Effector CD4-positive, alpha-beta T cell (primary cell): ENCODE measurements at places on chromosomes 11 and 22.

- no peak for DNase-seq
These were observed 25.9 kb upstream of the MMP13 start for GRCh38 chr11:102981324-102981910.

- no peak for DNase-seq
These were observed 7.7 kb downstream of the CD44 start for GRCh38 chr11:35146711-35147110.

GRCh38 chr11:35967042-35967441 is 23.2 kb downstream of the LDLRAD3 start:
- DNase-seq, result no peak

DNA sequence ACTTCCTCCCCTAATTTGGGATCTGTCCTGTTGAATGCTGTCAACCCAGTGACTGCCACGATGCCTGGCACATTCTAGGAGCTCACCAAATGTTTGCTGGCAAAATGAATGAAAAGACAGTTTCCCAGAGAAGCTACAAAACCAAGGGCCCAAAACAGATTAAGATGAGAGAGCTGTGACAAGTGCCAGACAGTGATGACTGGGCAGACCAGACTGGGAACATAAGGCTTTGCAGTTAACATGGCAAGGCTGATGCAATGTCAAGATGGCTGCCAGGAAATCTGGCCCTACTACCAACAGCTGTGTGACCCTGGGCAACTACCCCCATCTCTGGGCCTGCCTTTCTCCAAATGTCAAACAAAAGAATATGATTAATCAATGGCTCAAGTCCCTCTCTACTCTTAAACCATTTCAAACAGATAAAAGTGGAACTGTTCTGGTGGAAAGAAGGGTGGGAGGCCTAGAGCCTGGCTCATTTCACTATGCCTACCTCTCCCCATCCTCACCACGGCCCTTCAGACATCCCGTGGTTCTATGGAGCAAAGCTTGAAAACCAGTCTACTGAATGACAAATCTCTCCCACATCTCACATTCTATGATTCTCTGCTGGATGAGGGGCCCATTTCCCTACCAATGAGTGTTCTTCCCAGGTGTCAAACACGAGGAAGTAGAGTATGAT is 12.8 kb downstream of the AP1B1 start:
- no peak for DNase-seq

- no peak for DNase-seq
These were observed 49.8 kb downstream of the APIP start for GRCh38 chr11:34866375-34866774.

DNA sequence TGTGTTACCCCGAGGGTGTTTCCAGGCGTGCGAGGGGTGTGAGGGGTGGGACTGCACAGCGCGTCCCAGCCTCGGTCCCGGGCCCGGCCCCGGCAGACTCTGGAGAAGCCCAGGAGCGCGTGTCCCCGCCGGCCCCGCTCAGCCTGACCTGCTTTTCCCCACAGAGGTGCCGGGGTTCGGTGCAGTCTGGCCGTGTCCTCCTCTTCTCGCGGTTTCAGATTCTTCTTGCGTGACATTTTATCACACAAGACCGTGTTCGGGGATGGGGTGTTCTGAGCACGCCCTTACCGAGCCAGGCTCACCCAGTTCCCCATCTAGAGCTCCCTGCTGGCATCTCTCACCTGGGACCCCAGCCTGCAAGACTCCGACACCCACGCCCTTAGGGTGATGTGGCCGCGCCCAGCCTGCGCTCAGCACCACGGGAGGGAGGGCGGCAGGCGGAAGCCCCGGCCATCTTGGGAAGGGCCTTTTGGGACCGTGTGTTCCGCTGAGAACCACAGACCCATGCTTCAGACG is 775.6 kb downstream of the BRD1 start:
- DNase-seq, result peak; percentile 15

- DNase-seq, result no peak
These were observed 861.3 kb downstream of the TBC1D22A start for GRCh38 chr22:47623763-47624148.

GRCh38 chr11:132846075-132846474 is 686.2 kb downstream of the OPCML start:
- DNase-seq, result no peak

GRCh38 chr11:1333860-1334259 is 24.4 kb upstream of the TOLLIP start:
- no peak for DNase-seq

DNA sequence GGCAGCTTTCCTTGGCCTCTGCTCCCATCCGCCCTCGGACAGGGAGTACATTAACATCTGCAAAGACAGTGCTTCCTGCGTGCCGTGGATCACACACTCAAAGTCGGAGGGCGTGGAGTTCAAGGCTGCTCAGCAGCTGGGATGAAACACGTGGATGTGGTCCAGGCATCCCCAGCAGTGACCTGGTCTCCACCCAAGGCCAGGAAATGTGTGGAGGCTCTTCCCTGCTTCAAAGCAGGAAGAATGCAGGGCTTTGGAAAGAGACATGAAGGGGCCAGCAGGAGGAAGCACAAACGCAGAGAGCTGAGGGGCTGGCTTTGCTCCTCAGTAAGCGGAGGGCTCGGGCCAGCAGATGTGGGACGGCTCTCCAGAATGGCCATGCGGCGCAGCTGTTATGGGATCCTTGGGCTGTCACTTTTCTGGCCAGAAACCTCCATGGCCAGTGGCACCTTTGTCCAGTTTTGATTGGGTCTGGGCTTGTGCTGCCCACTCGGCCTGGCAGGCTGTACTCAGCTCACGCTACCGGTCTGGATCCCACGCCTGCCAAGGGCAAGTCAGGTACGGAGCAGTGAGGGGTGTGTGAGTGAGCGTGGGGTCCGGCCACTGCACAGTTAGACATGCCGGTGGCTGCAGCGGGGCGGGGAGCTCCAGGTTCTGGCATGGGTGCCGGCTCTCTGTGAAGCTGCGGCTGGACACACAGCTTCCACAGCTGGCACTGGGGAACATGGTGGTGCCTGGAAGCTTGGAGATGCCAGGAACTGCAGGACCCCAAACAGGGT is 438.0 kb downstream of the TBC1D22A start:
- no peak for DNase-seq

- DNase-seq, result no peak
These were observed 29.0 kb upstream of the CARD16 start for GRCh38 chr11:105074166-105074530.

GRCh38 chr11:101477926-101478325 is 105.9 kb downstream of the TRPC6 start:
- DNase-seq, result no peak

DNA sequence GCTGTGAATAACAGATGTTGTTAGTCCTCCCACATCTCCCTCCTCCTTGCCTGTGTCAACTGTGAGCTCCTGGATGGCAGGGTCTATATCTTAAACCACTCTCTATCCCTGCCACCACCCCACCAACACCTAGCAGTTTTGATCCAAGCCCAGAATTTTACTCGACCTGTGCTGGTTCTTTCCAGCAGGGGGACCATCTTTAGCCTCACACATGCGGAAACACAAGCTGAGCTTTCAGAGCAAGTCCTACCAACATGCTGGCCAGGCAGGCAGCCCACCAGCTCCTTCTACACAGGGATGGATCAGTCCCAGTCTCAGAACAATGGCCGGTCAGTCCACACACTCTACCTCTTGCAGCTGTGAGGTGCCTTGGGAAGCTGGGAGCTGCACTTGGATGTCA is 231.5 kb downstream of the NXPE2 start:
- DNase-seq, result no peak

DNA sequence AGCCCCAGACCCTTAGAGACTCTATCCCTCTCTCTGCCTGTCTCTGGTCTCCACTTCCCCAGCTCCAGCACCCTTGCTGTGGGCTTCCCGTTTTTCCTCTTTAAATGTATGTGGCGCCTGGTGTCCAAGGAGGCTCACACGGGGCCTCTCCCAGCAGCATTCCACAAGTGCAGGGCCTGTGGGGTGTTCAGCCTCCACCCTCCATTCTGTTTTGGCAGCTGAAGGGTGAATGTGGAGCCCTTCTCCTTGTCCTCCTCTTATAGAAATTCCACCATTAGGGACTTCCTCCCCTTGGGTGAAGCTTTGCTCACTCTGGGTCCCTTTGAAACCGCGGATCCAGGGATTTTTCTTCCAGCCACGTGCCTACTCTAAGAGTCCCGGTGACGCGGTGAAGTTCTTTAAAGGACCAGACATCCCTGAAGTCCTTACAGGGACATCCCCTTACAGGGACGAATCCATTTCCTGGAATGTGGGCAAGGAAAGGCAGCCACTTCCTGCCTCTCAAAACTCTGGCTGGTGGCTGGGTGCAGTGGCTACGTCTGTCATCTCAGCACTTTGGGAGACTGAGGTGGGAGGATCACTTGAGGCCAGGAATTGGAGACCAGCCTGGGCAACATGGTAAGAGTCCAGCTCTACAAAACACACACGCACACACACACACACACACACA is 1.6 kb upstream of the TSPAN18 start:
- no peak for DNase-seq

GRCh38 chr11:31607914-31608313 is 98.3 kb downstream of the ELP4 start:
- DNase-seq, result no peak

DNA sequence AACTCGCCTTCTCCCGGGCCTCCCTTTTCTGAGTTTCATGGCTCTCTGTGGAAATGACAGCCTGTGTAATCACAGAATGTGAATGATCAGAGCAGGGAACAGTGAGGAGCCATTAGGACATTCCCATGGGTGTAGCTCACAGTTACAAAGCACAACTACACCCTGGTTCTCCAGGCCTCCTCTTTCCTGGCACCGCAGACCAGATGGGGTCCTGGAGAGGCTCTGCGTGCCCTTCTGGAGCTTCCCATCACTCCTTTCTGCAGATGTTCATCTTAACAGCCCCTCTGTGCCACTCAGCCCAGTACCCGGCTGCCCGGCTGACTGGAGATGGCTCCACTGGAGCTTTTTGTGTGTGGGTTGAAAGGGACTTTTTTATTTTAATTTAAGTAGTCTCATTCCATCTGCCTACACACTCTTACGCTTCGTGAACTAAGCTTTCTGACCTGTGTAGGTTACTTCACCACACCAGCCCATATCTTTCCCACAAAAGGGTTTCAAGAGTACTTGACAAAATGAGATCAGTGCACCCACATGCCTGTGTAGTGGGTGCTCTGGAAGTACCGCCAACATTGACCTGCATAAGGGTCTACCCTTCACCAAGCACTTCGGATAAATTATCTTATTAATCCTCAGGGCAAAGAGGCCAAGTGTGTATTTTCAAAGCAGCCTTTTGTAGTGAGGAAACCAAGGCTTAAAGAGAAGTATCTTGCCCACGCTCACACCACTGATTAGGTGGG is 29.8 kb downstream of the SREBF2 start:
- no peak for DNase-seq

DNA sequence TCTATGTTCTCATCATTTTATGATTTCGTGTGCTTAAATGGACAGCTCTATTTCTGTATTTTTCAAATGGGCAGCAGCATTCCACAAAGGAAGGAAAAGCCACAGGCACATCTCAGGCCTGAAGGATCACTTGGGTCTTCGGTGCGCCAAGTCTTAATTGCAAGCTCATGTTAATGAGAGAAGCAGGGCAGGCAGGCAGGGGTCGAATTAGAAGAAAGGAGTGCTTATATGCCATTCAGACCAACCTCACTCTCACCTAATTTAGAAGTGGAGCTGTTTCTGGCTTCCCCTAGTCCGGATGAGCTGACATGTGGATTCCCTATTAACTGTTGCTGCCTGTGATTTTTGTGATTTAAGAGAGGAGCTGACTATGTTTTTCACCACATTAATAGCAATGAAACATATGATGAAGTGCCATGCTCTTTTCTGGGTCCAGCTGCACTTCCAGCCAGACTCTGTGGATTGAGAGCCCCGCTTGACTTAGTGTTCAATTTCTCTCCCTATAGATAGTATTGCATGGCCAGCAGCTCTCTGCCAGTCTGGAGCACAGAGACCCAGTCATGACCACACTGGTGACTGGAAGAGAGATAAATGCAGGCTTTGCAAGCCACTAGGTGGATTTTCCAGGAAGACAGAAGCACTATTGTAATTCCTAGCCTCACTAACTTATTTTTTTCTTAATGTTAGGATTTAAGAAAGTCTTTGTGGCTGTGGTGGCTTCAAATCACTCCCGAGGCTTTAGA is 373.9 kb upstream of the FAT3 start:
- no peak for DNase-seq

DNA sequence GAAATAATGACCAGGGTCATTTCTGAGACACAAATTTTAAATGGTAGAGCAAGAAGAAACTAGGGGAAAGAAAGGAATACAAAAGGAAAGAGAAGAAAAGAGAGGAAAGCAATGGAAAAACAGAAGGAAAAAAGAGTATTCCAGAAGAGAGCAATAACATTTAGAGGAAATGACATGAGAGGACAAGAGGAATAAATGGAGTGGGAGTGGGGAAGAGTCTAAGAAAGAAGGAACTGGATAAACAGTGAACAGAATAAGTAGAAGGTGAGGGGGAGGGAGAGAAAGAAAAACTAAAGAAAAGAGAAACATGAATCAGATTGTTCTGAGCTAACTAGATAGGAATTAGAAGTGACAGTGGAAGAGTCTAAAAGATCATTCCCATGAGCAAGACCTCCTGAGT is 28.4 kb downstream of the PRDM10 start:
- DNase-seq, result no peak

- peak; percentile 31 for DNase-seq
These were observed 1.2 kb downstream of the DDX6 start for GRCh38 chr11:118789501-118790356.

- no peak for DNase-seq
These were observed 95.9 kb downstream of the MIAT start for GRCh38 chr22:26753125-26753862.

GRCh38 chr22:44603767-44604166 is 98.2 kb upstream of the PRR5 start:
- no peak for DNase-seq

DNA sequence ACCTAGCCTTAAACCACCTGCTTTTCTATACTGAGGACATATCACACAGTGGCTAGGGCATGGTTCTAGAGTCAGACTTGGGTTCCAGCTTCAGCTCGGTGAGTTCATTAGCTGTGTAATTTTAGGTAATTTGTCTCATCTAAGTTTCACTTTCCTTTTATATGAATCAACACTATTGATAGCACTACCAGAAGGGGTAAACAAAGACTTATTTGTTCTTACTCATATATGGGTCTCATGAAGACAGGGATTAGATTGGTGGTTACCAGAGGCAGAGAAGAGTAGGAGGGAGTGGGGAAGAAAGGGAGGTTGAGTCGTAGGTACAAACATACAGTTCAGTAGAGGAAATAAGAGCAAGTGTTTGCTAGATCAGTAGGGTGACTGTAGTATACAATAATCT is 924.7 kb downstream of the OPCML start:
- no peak for DNase-seq
